ENCODE measurements at places on chromosomes 6 and 20. TPM values are rescaled to one million over a fixed set of nuclear protein-coding genes. Genes with fewer than 3 reads are reported as not detected.

CGA gene
- not detected for total RNA-seq

ZNF391 gene
- total RNA-seq, result 0.03 TPM

MOXD1 gene
- not detected for total RNA-seq

PI16 gene
- total RNA-seq, result 0.29 TPM

TCEA2 gene
- total RNA-seq, result not detected

TMEM74B gene
- 8.9 TPM for total RNA-seq

SDC4 gene
- 79.1 TPM for total RNA-seq

MCM8 gene
- 11.6 TPM for total RNA-seq

ENPP3 gene
- total RNA-seq, result not detected

CDH22 gene
- total RNA-seq, result not detected

EFCAB8 gene
- total RNA-seq, result 0.10 TPM

DZANK1 gene
- 0.83 TPM for total RNA-seq

WFDC2 gene
- 17.7 TPM for total RNA-seq

LRRC73 gene
- 1.4 TPM for total RNA-seq

GABRR1 gene
- not detected for total RNA-seq

CSTF1 gene
- total RNA-seq, result 49.0 TPM

BTNL2 gene
- not detected for total RNA-seq

IYD gene
- 1.9 TPM for total RNA-seq

ARFGEF3 gene
- 10.0 TPM for total RNA-seq

RPS6KA2 gene
- 3.4 TPM for total RNA-seq

OR12D2 gene
- total RNA-seq, result not detected

KCNQ2 gene
- total RNA-seq, result 0.13 TPM

ELOVL4 gene
- not detected for total RNA-seq

SGK2 gene
- total RNA-seq, result 68.2 TPM

All from HT-29 (cell line).